ENCODE measurements at places on chromosomes 4 and X.

DNA sequence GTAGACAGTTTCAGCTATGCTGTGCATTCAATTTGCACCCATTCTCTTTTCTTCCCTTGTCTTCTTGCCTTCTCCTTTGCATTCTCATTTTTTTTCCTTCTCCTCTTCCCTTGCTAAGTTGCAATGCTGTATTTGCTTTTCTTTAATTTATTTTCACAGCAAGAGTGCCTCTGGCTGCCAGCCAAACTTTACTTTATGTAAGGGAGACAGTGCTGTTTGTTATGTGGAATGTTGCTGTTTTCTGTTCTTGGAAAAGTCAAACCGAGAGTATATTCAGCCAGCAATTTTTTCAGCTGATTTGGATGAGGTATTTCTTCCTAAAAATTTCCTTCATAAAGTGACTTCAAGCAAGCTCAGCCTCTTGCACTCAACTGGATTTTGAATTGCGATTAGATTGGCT lies 1293.4 kb downstream of the ARAP2 start:
- no peak for DNase-seq

- DNase-seq = no peak
These were observed 30.0 kb upstream of the PLAC1 start for GRCh38 chrX:134688031-134688823.

DNA sequence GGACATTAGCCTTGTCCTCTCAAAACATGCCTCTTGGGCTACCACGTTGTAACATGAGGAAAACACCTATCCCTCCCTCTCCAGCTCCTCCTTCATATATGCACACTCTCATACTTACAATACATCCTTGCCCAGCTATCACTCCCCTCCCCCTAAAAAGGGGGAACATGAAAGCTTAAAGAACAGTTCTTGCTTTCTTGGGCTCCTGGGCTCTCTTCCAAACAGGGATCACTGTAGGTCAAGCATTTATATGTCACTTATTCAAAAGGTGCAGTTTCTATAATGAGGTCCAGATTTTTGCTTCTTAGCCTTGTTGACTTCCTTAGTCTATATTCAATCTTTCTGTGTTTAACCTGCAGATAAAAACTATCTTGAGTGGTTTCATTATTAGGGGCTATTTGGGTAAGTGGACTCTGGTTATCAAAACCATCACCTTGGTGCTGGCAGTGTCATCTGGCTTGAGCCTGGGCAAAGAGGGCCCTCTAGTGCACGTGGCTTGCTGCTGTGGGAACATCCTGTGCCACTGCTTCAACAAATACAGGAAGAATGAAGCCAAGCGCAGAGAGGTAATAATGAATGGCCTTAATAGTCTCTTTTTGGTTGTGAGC lies 119.4 kb downstream of the AKAP4 start:
- DNase-seq = no peak

- no peak for DNase-seq
These were observed 35.4 kb upstream of the SPP1 start for GRCh38 chr4:87939978-87940690.

GRCh38 chrX:116961872-116962582 lies 499.3 kb upstream of the CT83 start:
- DNase-seq = no peak

DNA sequence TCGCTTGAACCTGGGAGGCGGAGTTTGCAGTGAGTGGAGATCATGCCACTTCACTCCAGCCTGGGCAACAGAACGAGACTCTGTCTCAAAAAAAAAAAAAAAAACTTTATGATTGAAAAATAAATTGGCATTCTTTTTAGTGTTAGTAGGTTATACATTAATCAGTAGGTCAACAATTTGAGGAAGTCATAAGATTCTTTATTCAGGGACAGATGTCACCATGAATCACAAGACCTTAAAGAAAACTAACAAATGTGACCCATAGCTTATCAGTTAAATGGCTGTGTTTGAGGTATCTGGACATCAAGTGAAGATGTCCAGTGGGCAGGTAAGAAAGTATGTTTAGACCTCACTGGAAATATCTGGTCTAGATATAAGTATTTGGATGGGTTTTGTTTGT lies 9.3 kb upstream of the PRMT9 start:
- DNase-seq = no peak

DNA sequence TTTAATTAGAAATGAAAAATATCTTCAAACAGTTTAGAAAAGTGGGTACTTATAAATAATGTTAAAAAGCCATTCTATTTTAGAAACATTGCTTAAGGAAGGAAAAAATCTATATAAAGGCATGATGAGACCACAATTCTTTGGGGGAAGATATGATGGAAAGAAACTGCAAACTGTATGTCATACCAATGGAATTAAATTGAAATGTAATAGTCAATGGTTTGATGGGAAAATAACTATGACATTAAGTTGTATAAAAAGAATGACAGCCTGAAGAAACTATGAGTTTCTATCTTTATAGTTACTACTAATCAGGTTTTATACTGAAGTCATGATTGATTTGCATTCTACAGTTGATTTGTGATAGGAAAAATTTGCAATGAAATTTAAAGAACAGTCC lies 40.3 kb upstream of the CAMK2D start:
- no peak for DNase-seq

DNA sequence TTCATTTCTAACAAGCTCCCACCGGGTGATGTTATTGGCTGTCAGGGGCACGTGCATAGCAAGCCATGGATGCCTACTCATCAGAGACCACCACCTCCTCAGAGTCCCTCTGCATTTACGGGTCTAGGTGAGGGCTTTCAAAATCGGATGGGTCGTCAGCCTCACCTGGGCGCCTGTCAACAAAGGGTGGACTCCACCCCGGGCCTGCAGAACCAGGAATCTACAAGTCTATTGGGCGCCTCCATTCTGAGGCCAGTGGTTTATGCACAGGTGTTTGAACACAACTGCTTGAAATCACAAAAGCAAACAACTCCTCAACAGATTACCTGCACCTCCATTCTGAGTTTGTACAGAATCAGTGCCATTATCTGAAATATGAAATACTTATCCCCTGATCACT lies 318.9 kb downstream of the PTTG2 start:
- DNase-seq = no peak

GRCh38 chrX:105610411-105610810 lies 211.9 kb upstream of the NRK start:
- no peak for DNase-seq

GRCh38 chr4:152605641-152606335 lies 69.9 kb upstream of the FBXW7 start:
- DNase-seq = no peak

DNA sequence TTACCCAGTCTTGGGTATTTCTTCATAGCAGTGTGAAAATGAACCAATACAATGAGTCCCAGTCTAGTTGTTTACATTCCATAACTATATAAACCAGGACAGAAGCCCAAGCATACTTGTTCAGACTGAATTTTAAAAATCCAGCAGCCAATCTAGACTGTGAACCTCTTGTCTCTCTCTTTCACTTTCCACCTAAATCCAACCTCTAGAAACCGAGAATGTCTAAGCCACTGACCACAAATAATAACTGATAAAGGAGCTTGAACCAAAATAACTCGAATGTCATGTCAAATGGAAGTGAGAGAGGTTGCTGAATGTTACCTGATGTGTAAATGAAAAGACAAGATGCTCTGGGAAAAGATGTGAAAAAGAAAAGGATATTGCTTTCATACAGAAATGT lies 544.7 kb downstream of the NLGN4X start:
- no peak for DNase-seq

DNA sequence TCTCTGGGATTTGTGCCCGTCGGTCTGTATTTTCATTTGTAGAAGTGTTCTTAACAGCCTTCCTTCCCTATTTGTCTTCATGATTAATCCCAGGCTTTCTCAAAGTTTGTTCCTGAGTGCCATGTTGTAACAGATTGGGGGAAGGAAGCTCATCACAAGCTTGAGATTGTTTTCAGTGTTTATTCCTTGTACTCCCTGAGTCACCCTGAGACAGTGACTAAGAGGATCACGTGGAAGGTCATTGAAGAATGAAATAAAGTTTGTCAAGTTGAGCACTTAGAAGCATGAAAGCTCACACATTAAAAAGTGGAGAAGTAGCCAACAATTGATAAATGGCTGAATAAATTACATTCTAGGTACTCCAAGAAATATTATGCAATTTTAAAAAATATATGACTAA lies 153.5 kb upstream of the FAM241A start:
- no peak for DNase-seq

- DNase-seq = no peak
These were observed 70.1 kb upstream of the CBR4 start for GRCh38 chr4:169079942-169080827.

- DNase-seq = no peak
These were observed 138.8 kb downstream of the TEX11 start for GRCh38 chrX:70769659-70770227.

DNA sequence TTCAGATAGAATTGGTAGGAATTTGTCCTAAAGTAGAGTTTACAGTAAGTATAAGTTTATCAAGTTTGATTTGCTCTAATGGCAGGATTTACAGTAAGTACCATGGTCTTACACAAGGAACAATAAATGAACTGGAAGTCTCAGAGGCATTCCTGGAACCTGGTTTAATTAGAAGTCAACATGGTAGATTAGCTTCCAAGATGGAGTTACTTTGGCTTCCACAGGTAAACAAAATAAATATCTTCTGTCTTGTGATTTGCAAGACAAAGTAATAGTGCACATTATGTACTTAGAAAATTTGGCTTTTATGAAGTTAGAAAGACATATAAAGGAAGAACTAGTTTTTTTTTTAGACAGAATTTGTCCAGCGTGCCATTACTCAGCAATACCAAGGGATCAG lies 190.7 kb downstream of the GLUD2 start:
- no peak for DNase-seq

GRCh38 chr4:23717528-23718248 lies 172.2 kb downstream of the PPARGC1A start:
- no peak for DNase-seq

- DNase-seq = no peak
These were observed 574 bp upstream of the MOB1B start for GRCh38 chr4:70901607-70901983.

DNA sequence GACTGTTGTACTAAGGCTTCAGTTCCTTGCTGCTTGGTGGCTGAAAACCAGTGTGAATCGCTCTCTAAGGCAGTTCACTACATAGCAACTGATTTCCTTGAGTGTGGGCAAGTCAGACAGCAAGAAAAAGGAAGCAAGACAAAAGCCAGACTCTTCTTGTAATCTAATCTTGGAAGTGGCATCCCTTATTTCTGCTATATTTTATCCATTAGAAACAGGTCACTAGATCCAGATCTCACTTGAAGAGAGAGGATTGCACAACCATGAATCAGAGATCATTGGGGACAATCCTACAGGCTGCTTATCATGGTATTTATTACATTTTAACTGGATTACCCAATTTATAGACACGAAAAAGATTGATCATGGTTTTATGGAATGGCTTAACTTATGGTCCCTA lies 684.5 kb downstream of the GRID2 start:
- no peak for DNase-seq

DNA sequence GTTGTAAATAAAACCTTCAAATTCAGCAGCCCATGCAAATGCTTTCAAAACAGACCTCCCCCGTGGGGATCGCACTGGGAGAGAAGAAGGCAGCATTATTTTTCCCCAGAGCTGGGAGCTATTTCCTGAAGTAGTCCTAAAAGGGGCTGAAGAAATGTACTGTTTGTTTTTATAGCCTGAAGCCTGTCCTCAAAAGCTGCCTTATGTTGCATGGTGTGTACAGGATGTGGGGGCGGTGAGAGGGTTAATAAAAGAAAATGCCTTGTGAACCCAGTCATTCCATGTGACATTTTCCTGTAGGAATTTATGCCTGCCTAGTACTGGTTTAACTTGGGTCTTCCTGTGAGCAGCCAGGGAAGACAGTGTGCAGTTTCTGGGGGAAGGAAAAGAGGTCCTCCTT lies 144.1 kb downstream of the SOWAHB start:
- no peak for DNase-seq

DNA sequence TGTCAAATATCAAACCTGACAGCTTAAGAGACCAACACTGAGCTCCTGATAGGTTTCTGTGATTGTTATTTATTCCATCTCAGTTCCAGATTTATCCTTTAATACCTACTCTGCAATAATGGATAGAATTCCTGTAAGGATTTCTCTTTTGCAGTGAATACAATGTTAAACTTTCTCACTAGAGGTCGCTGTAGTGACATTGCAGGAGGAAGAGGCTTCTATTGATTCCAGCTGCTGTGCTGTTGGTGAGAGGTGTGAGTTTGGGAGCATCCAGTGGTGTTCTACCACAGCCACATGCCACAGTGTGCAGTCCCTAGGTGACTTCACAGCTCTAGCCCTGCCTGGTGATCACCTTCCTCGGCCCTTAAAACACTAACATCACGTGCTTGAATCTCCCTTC lies 34.6 kb upstream of the DCAF8L2 start:
- no peak for DNase-seq

GRCh38 chr4:177448850-177449249 lies 6.6 kb upstream of the AGA start:
- DNase-seq = no peak

DNA sequence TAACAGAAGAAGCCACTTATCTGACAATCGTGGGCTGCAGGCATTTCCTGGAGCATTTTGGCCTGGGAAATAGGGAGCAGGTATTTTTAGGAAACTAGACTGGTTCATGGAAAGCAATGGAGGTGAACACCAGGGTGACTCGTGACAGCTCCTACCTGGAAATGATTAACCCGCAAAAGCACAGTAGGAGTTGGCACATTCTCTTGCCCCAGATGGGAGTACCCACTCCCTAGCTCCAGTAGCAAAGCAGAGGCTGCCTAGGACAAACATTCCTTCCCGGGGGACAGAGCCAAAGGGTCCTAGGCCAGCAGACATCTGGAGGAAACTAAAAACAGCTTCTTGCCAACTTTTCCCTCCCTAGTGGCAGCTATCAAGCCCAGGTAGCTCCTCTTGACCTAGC lies 29.0 kb downstream of the RTL5 start:
- DNase-seq = no peak

DNA sequence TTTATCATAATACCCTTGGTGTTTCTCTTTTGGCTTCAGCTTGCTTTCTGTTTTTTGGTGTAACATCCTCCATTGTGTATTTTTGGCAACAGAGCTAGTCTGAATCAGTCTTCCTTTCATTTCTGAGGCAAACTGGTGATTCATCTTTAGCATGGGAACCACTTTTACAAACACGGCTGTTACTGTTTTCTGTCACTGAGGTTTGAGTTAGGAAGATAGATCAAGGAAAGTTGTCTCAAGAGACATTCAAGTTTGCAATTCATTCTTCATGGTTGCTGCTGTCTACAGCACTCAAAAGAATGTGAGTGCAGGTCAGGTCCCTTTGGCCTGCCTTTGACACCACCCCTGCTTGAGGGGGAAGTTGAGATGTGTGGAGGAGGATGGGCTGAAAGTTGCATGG lies 36.3 kb downstream of the IL21 start:
- DNase-seq = no peak

DNA sequence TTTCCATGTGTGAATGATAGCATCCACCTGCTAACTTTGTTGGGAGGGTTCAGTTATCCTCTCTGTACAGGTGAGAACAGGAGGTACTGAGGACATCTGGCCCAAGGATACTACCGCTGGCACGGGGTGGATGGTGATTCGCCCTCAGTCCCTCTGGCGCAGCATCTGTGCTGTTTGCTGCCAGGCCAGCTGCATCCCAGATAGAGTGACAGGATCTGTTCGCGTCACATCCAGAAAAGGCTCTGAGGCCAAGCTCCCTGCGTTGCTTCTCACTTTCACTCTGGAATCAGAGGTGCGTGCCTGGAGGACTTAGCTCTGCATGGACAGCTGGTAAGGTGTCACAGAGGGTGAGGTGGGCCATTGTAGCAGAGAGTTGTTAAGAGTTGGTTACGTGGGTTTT lies 95.4 kb downstream of the TBL1X start:
- no peak for DNase-seq

GRCh38 chrX:81377329-81377728 lies 175.4 kb downstream of the SH3BGRL start:
- DNase-seq = no peak
